ENCODE measurements at places on chromosomes 6 and 20.

DNA sequence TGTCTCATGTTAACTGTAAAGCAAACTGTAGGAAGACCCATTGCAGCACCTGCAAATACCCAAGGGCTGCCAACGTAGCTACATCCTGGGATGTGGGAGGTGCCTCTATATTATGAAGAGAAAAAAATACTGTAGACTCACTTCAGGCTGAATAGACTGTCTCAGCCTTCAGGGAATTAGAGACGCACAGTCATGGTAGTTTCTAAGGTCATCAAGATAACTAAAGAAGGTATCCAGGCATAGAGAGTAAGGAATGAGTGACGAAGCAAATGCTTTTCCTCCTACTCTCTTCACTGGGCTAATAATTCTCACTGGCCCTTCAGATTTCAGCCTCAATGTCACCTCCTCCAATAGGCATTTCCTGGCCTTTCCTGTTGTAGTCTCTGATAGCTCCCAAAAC, 121.6 kb upstream of the ECI2 start:
- no peak for DNase-seq

- DNase-seq: no peak
These were observed 74.0 kb upstream of the PROKR2 start for GRCh38 chr20:5390720-5391119.

- DNase-seq: no peak
These were observed 12.2 kb downstream of the SLC35F1 start for GRCh38 chr6:117919275-117919674.

DNA sequence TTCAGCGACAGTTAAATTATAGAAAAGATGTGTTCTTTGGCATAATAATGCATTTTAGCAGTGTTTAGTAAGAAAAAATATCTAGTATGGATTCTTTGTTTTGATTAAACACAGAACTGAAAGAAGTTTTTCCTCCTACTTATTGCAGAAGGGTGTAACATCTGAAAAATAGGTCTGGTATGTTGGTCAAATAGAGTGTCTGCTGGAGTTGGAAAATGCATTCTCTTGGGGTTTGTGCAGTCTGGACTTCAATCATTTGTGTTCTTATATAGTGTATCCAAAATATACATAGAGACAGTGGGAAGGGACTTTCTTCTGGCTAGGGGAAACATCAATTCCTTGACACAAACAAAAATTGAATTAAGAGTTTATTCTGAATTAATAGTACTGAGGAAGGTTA, 132.4 kb upstream of the MAN1A1 start:
- no peak for DNase-seq

DNA sequence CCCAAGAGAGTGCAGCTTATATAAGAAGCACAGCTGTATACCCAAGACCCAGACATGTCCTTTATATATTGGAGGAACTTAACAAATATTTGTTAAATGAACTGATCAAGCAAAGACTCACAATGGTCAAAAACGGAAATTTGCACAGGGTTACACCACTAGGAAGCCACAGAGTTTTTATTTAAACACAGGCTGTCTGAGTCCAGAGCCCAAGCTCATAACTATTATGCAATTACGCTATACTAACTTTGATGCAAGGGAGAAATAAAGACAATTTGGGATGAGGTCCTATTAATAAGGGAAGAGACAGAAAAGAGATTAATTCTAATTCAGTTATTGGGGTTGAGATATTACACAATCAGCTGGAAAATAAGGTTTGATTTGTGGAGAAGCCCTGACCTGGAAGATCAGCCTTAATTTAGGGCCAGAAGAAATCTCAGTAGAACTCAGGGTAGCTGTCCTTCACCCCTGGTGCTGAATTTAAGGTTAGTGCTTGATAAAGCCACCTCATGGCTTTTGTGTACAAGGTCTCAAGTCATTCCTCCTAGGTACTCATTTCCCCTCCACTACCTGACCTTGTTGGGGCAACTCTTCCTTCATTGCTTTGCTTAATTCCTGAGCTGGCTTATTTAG, 10.5 kb upstream of the ZNF334 start:
- no peak for DNase-seq

DNA sequence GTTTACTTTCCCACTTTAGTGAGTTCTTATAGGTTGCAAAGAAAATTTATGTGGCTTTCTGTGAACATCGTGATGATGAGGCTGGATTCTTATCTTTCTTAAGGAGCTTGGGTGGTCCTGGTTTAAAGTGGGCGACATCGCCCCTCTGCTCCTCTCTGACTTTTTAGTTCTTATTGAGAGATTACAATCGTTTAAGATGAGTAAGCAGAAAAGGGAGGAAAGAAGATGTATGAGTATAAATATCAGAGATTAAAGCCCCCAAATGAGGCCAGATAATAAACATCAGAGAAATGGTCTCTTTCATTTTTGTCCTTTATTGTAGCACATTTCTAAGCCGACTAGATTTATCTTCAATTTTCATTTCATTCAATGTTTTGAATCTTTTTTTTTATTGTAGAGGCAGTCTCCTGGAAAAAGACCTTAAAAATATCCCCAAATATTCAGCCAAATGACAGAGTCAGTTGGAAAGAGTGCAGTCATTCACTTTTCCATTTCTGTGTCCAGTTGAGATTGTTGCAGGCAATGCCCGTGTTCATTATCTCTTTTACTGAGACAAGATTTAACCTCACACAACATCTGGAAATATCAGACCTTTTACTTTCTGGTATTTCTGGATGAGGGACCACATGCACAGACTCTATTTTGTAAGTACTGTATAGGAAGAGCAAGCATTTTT, 62.0 kb upstream of the PDE7B start:
- DNase-seq: no peak

DNA sequence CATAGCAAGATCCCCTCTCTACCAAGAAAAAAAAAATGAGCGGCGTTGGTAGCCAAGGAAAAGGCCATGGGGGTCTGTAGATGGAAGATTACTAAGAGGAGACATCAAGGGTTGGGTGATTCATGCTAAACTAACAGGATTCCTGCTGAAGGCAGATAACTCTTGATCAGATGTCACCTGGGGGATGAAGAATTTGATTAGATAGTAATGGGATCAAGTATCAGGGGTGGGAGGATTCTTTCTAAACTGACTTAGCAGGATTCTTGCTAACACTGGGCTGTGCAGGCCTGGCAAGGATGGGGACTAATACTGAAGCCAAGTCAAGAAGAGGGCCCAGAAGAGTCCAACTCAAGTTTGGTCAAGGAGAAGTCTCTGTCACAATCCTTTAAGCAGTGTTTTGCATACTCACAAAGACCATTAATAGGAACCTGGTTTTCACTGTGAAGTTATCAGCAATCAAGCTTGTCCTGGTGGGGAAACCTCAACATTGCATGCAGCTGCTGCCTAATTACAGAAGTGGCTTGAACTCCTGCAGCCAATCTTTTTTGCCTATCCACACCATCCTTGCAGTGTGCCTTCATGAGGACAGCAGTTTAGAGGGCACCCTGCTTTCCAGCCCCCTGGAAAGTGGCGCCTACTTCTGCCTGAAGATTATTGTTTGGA, 61.3 kb downstream of the ANKRD6 start:
- no peak for DNase-seq

- DNase-seq: peak; percentile 54
These were observed 201.0 kb downstream of the UST start for GRCh38 chr6:148947621-148948444.

GRCh38 chr6:48814957-48815356, 648.1 kb downstream of the MMUT start:
- no peak for DNase-seq

DNA sequence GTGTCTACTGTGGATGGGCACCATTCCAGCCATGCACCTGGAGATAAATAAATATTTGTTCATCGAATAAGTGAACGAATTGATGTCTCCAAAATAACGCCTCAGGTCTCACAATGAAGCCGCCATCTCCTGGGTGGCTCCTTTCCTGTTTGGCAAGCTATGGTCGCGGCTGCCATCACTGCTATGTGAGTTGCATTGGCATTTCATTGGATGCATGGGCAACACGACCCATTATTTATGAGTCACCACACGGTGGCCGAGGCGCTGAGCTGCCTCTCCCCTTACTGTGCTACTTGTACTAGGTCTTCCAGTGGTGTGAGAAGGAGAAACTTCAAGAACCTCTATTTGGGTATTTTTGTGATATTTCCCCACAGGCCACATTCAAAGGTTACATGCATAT, 21.3 kb upstream of the PDE10A start:
- no peak for DNase-seq

DNA sequence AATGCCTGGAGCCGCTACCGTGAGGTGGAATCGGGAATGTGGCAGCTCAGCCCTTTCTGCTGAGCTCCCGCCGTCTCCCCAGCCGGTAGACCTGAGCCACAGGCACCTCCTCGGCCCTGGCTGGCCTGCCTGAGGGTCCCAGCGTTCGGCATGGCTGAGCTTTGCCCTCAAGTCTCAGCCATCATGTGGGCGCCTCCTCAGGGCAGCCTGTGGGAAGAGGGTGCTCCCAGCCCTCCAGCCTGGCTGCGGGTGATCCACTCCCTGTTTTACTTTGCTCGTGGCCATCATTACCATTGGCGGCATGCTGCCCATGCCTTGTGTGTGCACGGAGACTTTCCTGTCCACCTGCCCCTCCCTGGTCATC, 329.7 kb downstream of the CDH4 start:
- DNase-seq: no peak

DNA sequence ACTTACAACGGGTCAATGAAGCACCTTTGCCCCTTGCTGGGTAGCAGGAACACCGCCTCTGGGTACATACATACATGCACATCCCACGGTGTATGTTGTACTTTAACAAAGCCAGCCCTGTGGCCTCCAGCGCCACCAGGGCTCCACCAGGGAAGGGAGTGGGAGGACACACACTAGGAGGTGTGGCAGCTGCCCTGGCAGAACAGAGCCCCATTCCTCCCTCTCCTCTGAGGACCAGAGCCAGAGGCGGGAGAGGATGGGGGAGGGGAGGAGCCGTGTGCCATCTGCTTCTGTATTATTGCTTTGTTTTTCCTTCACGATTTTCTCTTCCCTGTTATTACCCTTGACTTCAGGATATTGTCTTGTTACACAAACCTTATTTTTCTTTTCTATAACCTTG, 105.8 kb upstream of the TRAF3IP2 start:
- no peak for DNase-seq

Measured in activated T-helper 1 cell treated with anti-CD3 and anti-CD28 coated beads, Interleukin-12 subunit alpha, Interleukin-12 subunit beta, Interleukin-2, Interleukin-4 antibody, amounts not matched to agents 30 ng/mL and 10 ng/mL and 1 ng/mL, durations not matched to agents 14 hours and 24 hours and 36 hours (primary cell).